NCI-H446 treated with DMSO at 0.1 percent for 48 hours (cell line): ENCODE measurements at places on chromosomes 1 and 21.

GRCh38 chr1:15997076-15997585, 6.9 kb upstream of the SRARP start:
- no peak for DNase-seq

DNA sequence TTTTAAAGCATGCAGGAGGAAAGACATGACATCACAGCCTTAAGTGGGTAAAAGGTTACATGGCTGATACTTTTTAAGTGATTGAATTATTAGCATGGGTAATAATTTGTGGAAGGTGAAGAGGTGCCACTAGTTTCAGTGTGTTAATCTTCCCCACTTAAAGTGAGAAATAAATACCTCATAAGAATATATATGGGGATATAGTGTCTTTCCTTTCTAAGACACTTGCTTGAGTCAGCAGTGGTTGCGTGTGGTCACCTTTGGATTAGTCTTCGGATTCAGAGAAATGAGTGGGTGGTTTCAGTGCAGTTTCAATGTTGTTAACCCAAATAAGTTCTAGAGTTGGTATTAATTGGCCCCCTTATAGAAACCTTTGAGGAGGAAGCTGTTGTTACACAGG, 94.1 kb downstream of the ADGRL2 start:
- DNase-seq: no peak

DNA sequence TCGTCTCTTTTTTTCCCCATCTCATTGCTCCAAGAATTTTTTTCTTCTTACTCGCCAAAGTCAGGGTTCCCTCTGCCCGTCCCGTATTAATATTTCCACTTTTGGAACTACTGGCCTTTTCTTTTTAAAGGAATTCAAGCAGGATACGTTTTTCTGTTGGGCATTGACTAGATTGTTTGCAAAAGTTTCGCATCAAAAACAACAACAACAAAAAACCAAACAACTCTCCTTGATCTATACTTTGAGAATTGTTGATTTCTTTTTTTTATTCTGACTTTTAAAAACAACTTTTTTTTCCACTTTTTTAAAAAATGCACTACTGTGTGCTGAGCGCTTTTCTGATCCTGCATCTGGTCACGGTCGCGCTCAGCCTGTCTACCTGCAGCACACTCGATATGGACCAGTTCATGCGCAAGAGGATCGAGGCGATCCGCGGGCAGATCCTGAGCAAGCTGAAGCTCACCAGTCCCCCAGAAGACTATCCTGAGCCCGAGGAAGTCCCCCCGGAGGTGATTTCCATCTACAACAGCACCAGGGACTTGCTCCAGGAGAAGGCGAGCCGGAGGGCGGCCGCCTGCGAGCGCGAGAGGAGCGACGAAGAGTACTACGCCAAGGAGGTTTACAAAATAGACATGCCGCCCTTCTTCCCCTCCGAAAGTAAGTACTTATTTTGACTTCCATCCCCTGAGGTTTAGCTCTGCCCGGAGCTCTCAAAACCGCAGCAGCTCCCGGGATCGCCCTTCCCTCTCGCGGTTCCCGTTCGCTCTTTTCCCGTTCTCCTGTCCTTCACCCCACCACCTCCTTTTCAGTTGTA, 1.5 kb downstream of the TGFB2 start:
- no peak for DNase-seq

GRCh38 chr21:41634211-41634694, 126.3 kb upstream of the TMPRSS2 start:
- DNase-seq: no peak

- DNase-seq: no peak
Measured at GRCh38 chr1:203025686-203026030, 633 bp upstream of the PPFIA4 start.
